ENCODE measurements at places on chromosomes 2 and 18.

- DNase-seq: no peak
Measured at GRCh38 chr2:41871080-41871479, 176.7 kb upstream of the PKDCC start.

- no peak for DNase-seq
Measured at GRCh38 chr18:42996824-42997223, 118.7 kb downstream of the RIT2 start.

- peak; percentile 24 for DNase-seq
Measured at GRCh38 chr2:30022444-30023071, 101.2 kb upstream of the ALK start.

- DNase-seq: no peak
Measured at GRCh38 chr2:84841577-84841976, 39.3 kb downstream of the TRABD2A start.

DNA sequence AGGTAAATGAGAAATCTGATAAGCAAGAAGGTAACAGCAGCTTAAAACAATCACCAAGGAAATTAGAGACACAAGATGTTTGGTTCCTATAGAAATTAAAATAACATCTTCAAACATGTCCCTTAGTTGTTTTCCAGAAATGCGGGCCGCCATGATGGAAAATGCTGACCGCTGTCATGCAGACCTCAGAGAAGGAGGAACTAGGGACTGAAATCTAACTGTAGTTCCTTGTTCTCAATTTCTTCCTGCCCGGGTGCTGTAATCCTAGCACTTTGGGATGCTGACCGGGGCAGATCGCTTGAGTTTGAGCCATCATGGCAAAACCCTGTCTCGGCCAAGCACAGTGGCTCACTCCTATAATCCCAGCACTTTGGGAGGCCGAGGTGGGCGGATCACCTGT is 51.1 kb downstream of the TEX51 start:
- DNase-seq: no peak

DNA sequence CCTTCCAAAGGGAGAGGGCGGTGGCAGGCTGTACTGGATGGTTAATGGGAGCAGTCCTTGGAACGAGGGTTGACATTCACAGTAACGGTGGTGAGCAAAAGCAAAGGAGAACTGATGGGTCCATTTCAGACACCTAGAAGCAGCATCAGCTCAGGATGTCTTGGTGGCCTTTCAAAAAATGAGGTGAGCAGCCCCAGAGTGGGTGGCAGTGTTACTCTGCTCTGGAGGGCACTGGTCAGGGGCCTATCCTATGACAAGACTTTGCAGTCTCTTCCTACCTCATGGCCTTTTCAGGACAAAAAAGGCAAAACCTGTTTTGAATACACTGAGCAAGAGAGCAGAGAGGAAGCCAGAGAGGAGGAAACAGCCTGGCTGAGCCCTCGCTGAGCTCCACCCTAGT is 23.5 kb downstream of the CAPN14 start:
- no peak for DNase-seq

GRCh38 chr2:55073000-55073983 is 23.0 kb upstream of the RTN4 start:
- DNase-seq: no peak

DNA sequence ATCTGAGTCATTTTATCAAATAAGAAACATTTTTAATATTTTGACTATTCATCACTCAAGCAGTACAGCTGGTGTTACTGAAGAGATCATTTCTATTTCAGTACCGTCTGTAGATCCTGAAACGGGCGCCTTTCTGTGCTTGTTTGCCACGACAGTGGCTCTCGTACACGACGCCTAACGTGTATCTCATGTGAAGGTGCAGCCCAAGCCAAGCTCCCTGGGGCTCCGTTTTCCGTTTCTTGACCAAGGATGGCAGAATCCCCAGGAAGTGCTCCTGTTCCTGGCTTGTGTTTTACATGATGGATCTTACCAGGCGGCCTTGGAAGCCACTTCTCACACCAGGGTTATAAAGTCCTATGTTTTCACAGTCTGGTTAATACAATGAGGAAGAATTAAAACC is 320.6 kb downstream of the GBX2 start:
- no peak for DNase-seq

- no peak for DNase-seq
Measured at GRCh38 chr2:236535024-236535423, 34.6 kb upstream of the ACKR3 start.

DNA sequence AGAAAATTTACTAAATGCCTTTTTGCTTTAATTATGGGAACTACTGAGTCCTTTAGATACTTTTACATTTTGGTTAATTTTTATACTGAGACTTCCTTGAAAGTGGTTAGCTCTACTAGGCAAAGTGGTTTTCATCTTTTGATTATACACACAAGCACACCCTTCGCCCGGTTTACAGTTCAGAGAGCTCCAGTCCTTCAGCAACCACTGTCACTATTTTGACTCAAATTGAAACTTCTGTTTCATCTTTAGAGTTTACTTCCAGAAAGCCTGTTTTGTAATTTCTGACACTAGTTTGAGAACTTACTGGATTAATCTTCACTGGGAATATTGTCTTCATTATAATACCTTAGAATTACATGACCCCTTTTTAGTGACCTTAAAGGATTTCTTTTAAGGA is 140.3 kb upstream of the FOSL2 start:
- DNase-seq: peak; percentile 65

DNA sequence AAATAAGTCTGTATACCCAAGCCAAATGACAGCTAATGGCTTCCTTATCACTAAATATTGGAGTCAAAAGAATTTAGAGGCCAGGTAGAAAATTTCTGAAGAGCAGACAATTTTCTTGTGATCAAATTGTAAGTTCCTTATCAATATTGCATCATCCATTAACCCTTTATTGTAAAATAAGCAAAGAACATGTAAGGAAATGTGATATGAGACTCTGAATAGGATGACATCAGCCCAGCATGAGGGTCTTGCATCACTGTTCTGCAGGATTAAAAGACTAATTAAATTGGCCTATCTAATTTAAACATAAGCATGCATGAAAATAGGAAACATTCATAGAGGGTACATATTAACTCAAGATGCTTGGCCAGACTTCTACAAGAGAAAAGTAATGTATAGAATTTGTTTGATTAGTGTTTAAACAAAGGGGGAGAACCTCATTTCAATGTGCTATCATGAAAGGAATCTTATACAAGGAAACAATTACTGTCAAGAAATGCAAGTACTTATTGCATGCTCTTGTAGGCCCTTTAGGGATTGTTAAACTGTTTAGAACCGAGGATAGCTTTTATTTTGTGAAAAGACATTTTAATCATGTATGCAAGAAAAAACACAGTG is 302.9 kb downstream of the PRKCE start:
- DNase-seq: no peak

- no peak for DNase-seq
Measured at GRCh38 chr2:239029958-239030357, 182.1 kb downstream of the TWIST2 start.

DNA sequence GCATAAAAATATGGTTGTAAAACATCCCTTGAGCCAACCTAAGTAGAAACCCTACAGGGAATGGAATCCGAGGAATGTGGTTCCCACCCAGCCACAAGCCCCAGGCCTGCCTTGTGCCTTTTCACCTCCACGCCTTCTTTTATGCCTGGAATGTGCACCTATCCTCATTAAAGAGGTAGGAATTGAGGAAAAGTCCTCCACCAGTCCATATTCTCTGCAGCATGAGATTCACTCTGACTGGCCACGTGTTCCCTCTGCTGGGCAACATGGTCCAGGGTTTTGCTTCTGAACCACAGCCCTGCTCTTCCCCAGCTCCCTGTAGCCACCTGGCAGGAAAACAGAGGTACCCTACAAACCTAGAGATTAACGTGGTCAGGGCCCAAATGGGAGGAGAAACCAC is 787.9 kb upstream of the RAB6C start:
- DNase-seq: no peak

DNA sequence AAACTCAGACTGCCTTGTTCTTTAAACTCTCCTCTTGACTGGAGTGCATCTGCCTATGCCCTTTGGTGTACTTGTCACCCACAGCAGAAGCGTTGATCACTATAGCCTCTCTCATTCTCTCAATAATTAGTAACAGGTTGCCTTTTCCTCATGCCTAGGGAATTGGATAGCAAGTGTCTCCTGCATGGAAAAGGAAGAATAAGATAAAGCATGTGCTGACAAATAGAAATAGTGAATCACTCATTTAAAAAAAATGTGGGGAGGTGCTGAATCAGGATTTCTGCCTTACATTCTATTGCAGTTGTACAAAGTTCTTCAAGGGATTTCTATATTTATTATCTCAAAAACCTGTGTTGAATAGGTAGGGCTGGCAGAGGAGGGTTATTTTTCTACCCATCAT is 323.0 kb downstream of the TXNL1 start:
- DNase-seq: no peak

DNA sequence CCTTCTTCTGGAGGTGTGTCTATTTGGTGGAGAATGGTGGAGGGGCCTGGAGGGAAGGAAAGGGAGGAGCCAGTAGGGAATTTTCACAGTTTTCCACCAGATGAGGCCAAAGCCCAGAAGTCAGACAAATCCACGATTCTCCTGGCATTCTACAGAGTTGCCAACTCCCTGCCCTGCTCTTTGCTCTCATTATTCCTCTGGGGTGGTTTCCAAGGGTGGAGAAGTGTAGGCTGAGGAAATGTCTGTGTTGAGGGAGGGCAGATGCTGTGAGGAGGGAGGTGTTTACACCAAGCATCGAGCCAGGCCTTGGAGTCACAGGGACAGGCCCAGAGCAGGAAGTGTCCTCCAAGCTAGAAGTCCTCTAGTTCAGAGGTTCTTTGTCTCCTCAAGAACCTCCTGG is 124.1 kb upstream of the LGALSL start:
- DNase-seq: no peak

DNA sequence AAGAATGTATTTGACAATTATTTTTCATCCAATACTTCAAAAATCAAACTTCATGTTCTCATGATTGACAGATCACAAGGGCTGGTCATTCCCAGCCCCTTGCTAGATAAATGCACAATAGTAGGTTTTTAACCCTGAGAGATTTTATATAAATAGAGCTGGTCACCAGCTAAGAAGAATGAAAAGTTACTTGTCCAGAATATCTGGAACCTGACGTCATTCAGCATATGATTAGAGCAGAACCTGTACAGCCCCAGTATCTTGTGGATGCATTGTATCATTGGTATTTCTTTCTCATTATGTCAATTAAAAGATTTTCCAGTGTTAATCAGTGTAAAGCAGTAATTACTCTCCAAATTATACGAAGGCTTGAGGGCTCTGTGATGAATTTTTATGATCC is 202.8 kb upstream of the RND3 start:
- no peak for DNase-seq

- no peak for DNase-seq
Measured at GRCh38 chr18:7259475-7259874, 28.6 kb downstream of the LRRC30 start.

DNA sequence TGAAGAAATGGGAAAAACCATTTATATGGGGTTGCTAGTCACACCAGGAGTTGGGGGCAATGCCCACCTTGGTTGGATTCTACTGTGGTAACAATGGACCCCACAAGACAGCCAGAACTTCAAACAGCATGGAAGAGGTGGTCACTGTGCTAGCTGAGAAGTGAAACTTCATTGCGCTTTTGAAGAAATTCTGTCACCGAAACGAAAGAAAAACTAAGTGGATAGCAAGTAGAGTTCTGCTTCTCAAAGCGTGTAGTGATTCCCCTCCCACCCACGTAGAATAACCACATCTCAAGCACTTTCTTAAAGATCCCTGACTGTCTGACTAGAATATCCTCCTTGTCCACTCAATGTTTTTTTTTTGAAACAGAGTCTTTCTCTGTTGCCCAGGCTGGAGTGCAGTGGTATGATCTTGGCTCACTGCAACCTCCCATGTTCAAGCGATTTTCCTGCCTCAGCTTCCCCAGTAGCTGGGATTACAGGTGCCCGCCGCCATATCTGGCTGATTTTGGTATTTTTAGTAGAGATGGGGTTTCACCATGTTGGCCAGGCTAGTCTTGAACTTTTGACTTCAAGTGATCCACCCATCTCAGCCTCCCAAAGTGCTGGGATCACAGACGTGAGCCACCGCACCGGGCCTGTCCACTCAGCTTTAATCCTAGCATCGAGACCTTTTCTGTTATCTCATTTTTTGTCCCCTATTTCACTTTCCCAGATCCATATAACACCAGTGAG is 30.1 kb upstream of the CCL20 start:
- DNase-seq: peak; percentile 21

DNA sequence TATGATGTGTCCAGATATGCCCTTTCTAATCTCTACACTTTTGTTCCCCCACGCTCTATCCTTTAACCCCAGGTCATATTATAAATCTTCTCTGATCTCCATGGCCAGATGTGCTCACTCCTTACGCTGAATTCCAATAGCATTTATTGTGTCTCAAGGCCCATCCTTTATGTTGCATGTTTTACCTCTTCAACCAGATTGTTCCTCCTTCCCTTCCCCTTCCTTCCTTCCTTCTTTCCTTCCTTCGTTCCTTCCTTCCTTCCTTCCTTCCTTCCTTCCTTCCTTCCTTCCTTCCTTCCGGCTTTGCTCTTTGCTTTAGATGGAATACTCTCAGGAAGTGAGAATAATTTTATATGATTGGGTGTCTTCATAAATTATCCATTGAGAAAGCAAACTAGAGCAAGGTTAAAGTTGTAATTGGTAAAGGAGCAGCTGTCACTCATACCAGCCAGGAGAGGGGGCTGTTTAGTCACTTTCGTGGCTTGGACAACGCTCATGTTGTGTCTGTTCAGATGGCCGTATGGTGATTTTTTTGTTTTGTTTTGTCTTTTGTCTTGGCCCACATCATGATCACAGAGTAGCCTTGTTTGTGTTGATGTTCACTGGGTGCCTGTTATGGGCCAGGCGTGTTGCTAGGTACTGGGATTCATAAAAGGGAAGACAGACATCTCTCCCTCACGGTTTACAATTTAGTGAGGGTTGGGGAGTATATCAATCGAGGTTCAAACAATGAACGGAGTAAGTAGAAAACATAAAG is 68.0 kb downstream of the DAW1 start:
- no peak for DNase-seq

GRCh38 chr2:10170256-10170655 is 47.7 kb downstream of the RRM2 start:
- no peak for DNase-seq

DNA sequence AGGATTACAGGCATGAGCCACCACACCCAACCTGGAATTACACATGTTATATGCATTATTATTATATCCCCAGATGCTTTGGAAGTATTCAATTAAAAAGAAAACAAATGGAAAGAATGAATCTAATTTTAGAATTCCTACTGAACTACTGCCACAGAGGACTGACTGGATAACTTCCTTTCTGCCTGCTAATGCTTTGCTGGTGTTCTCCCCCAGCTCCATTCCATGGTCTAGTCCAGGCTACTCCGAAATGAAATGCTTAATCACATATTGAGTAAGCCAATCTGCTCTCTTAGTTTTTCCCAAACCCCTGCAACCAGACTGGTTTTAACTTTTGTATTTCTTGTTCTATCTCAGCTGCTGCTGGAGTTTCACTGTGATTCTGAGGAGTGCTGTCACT is 519.1 kb downstream of the SOX11 start:
- DNase-seq: no peak

DNA sequence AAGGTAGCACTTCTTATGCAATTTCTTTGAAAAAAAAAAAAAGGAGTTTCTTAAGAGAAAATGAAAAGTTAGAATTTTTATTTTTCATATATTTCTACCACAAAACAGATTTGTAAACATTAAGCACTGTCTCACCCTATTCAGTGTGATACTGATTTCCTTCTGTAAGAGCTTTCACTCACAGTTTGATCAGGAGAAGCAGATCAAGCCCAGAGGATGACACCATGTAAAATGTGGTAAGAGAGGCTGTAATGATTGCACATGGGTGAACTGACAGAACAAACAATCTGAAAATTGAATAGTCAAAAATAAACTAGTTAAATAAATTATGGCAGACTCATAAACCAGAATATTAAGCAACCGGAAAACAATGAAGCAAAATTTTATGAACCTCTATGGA is 54.5 kb downstream of the MEMO1 start:
- no peak for DNase-seq

All from activated CD4-positive, alpha-beta memory T cell treated with anti-CD3 and anti-CD28 coated beads, Interleukin-2, amount 10 ng/mL, durations not matched to agents 7 days and 5 days (primary cell).